ENCODE measurements at places on chromosomes 11 and 22. TPM values are rescaled to one million over a fixed set of nuclear protein-coding genes. Genes with fewer than 3 reads are reported as not detected.

GRCh38 chr11:73321604-73322381 lies 13.7 kb downstream of the ARHGEF17 start:
- DNase-seq = no peak
- peak overlapping the region; percentile 83 for H3K27ac ChIP-seq
- peaks cover 100% of the 10 kb centered on the region for H3K4me1 ChIP-seq

GRCh38 chr11:126405906-126406305 lies 50.4 kb downstream of the ST3GAL4 start:
- no peaks in the 10 kb centered on the region for H3K36me3 ChIP-seq
- no peaks in the 10 kb centered on the region for H3K27me3 ChIP-seq
- H3K4me1 ChIP-seq = peaks cover 59% of the 10 kb centered on the region
- H3K27ac ChIP-seq = peak overlapping the region; percentile 78
- DNase-seq = no peak

- H3K27ac ChIP-seq = no peak overlapping the region
- H3K4me3 ChIP-seq = no peak overlapping the region
- H3K36me3 ChIP-seq = no peaks in the 10 kb centered on the region
- no peak for DNase-seq
- H3K27me3 ChIP-seq = no peaks in the 10 kb centered on the region
Observed at GRCh38 chr11:99537681-99538080, 516.9 kb downstream of the CNTN5 start.

DNA sequence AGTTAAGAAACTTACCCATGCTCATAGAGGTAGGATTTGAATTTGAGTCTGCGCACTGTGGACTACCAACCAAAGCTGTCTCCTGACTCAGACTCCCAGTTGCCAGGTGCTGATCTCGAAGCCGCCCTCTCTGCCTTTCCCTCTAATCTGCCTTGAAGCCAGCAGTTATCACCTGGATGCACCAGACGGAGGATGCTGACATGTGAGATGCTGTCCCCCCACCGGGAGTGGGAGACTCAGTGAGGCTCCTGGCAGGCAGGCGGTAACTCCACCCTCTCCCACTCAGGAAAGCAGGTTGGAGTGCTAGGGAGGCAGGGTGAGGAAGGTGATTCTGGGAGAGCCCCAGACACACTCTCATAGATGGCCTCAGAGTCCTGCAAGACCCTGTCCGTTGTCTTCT lies 40.4 kb downstream of the KIAA1671 start:
- H3K27ac ChIP-seq = peak overlapping the region; percentile 91
- no peaks in the 10 kb centered on the region for H3K36me3 ChIP-seq
- peaks cover 60% of the 10 kb centered on the region for H3K4me1 ChIP-seq
- no peak overlapping the region for H3K4me3 ChIP-seq
- no peak for DNase-seq
- no peaks in the 10 kb centered on the region for H3K27me3 ChIP-seq

GRCh38 chr11:29272019-29272654 lies 744.7 kb downstream of the KCNA4 start:
- no peaks in the 10 kb centered on the region for H3K27me3 ChIP-seq
- DNase-seq = no peak
- no peak overlapping the region for H3K27ac ChIP-seq
- no peaks in the 10 kb centered on the region for H3K36me3 ChIP-seq
- no peak overlapping the region for H3K4me3 ChIP-seq
- H3K4me1 ChIP-seq = no peaks in the 10 kb centered on the region

DNA sequence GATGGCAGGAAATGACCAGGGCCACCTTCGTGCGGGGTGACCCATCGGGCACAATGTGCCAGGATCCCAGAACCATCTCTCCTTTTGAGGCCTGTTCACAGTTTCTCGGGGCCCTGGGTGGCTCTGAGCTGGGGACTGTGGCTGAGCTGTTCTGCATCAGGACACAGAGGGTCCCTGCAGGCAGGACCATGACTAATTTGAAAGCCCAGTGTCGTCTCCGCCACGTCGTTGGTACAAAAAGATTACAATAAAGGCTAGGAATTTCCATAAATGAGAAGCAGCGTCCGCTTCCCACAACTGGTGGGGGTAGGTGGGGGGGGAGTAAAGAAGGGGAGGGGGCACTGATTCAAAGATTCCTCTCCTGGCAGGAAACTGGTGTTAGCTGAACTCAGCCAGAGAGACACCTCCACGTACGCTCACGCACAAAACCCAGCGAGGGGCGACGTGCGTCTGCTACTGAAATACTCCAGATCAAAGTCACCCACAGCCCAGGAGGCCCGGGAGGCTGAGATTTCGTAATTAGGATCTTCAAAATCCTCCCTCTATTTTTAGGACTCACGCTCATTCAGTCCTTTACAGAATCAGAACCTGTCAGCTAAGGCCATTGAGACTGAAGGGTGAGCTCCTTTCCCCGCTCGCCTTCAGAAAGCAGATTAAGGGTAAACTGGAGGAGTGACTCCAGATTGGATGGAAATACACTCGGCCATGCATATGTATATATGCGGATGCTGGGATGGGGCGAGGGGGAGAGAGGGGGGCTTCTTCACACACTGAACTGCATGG lies 11.0 kb downstream of the MN1 start:
- H3K4me3 ChIP-seq = no peak overlapping the region
- H3K27ac ChIP-seq = peak overlapping the region; percentile 81
- H3K4me1 ChIP-seq = no peaks in the 10 kb centered on the region

DNA sequence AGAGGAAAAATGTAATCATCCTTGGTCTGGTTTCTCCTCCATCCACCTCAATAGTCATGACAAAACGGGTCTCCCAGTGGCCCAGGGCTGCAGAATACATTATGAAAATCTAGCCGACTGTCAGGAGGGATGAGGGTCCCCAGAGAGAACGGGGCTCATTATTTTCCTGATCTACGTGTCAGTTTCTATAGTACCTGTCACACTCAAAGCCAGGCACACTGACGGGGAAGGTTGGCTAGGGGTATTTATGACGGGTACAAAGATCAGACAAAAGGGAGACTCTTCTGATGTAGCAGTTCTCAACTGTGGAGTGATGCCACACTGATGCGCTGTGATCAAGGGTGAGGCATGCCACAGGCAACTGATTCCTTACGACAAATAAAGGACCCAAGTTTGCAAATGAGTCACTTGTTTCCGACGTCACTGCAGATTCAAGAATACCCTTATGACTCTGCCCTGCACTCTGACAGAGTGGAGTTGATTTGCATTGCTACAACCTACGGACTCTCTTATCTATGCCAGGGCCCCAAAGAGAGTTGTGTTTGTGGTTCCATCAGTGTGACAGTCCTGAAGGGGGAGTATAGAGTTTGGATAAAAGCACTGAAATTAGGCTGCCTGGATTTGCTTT lies 188.2 kb upstream of the TBCEL start:
- H3K27ac ChIP-seq = no peak overlapping the region
- no peak overlapping the region for H3K4me3 ChIP-seq
- no peaks in the 10 kb centered on the region for H3K4me1 ChIP-seq
- no peak for DNase-seq

- no peaks in the 10 kb centered on the region for H3K27me3 ChIP-seq
- DNase-seq = no peak
- H3K36me3 ChIP-seq = no peaks in the 10 kb centered on the region
- H3K27ac ChIP-seq = no peak overlapping the region
- no peak overlapping the region for H3K4me3 ChIP-seq
Observed at GRCh38 chr22:23029521-23030228, 40.6 kb upstream of the GNAZ start.

DNA sequence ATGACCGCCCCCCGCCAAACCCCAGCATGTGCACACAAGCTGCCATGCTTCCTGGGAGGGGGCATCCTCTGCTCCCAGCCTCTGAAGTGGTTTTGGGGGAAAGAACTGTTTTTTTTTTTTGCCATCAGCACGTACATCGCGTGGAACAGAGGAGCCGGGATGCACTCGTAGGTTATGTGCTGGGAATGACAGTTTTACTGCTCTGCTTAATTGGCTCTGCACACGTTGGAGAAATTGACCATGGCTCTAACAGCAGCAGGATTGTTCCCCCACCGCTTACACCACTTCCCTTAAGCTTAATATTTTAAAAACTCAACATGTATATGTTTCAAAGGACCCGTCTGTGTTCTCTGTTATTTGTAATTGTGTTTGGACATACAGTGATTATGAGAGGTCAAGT lies 175.2 kb downstream of the NAV2 start:
- H3K36me3 ChIP-seq = no peaks in the 10 kb centered on the region
- H3K4me3 ChIP-seq = no peak overlapping the region
- no peaks in the 10 kb centered on the region for H3K27me3 ChIP-seq
- no peak for DNase-seq

MUC5AC gene
- total RNA-seq = not detected

SERPINH1 gene
- total RNA-seq = 49.2 TPM

SEC14L3 gene
- 0.19 TPM for total RNA-seq

CCDC88B gene
- total RNA-seq = 13.0 TPM

RIBC2 gene
- total RNA-seq = 0.76 TPM

KCNE3 gene
- total RNA-seq = 1.1 TPM

KCNK4 gene
- not detected for total RNA-seq

NCAPD3 gene
- 8.0 TPM for total RNA-seq
